ENCODE measurements at places on chromosomes 6 and 20.
A peak's percentile ranks its signal among the peaks of the same experiment; 100 is the strongest.

DNA sequence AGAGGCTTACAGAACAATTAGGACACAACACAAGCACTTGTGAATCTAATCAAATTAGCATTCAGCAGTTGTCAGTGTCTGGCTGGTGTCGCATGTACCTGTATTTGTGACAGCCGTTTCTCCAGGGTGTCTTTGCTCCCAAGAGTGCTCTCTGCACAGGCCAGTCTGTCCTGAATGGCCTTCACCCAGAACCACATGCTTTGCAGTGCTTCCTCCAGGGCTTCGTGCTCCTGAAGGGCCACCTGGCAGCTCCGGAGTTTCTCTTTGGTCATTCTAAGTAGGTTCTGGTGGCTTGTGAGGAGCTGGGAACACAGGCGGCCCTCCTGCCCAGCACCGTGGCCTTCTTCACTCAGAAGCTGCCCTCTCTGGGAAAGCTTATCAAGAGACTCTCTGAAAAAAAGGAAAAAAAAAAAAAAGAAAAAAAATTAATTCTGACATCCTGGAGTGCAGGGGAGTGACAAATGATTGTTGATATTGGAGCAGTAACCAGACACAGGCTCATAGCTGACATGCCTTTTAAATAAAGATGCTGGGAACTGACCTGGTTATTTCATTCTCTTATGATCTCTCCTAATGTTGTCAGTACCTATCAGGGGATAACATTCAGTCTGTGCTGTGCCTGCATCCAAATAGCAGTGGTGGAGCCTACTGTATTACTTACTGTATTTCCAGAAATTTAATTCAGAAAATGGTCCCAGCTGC, 245.8 kb downstream of the SYNE1 start:
- no peak for DNase-seq

- no peak for DNase-seq
Observed at GRCh38 chr20:39568109-39568508, 606.0 kb downstream of the DHX35 start.

DNA sequence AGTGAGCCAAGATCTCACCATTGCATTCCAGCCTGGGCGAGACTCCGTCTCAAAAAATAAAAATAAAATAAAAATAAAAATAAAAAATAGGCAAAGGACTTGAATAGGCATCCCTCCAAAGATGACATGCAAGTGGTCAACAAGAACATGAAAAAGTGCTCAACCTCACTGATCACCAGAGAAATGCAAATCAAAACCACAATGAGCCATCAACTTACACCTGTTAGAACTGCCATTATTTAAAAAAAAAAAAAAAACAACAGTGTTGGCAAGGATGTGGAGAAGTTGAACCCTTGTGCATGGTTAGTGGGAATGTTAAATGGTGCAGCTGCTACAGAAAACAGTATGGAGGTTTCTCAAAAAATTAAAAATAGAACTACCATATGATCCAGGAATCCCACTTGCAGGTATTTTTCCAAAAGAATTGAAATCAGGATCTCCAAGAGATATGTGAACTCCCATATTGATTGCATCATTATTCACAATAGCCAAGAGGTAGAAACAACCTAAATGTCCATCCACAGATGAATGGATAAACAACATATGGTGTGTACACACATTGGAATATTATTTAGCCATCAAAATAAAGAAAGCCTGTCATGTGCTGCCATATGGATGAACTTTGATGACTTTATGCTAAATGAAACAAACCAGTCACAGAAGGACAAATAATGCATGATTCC, 2.8 kb downstream of the C20orf203 start:
- no peak for DNase-seq

DNA sequence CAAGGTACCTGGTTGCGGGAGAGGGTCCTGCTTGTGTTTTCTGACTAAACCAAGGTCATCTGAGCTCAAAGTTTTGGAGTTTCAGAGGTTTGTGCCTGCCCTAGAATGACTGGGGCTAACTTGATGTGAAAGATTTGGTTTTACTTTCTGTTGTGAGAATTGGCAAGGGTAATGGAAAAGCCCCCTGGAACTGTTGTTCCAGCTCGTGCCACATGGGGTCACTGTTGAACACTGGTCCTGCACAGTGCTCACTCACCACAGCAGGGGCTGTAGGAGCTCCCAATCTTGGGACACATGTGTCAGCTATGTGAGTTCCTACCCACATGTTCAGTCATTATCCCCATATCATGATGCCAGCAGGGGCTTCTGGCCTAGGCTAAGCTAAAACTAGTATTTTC, 6.5 kb downstream of the TGM6 start:
- DNase-seq = peak; percentile 66

DNA sequence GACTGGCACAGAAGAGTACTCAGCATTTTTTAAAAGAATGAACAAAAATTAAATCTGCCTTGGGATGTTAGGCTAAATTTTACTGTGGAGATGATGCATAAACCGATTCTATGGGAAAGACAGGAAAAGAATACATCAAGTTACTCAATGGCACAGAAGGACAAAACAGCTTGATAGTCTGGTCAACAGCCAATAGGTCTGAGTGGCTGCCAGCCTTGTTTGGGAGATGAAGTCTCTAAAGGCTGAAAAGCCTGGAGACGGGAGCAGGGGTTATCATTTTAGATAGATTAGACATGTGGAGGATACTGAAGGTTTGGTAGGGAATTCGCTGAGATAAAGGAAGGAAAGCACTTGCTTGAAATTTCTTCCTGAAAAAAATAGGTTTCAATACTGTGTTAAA, 56.3 kb upstream of the LAMA2 start:
- DNase-seq = no peak

GRCh38 chr6:34246563-34247391, 2.0 kb downstream of the SMIM29 start:
- peak; percentile 58 for DNase-seq

DNA sequence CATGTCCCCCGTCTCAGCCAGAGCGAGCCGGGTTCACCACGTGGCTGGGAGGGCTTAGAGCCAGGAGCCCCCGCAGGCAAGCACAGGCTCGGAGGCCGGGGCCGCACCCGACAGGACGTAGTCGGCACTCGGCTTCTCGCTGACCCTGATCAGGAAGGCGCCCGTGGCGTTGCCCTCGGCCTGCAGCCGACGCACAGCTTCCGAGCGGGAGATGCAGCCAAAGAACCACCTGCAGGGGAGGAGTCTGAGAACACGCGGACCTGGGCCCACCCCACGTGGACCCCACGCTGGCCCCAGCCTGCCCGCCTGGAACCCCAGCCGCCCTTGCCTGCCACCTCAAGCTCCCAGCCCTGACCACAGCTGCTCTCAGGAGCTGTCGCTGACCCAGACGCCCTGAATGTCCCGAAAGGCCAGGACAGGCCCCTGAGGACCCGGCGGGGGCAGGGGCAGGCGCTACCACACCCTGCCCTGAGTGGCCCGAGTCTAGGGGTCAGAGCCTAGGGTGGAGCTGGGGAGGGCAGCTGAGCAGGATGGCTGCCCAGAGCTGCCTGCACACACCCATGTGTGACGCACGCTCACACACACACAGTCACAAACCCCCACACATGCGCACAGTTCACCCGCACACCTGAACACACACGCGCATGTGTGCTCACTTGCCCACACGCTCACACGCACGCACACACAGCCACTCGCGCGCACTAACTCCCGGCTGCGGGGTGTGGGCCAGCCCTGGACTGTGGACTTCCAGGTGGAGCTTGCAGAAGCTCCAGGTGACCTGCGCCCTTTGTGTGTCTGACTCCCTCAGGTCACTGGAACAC, 2.1 kb downstream of the PTK6 start:
- no peak for DNase-seq

GRCh38 chr6:14983599-14984518, 262.0 kb upstream of the JARID2 start:
- DNase-seq = no peak

DNA sequence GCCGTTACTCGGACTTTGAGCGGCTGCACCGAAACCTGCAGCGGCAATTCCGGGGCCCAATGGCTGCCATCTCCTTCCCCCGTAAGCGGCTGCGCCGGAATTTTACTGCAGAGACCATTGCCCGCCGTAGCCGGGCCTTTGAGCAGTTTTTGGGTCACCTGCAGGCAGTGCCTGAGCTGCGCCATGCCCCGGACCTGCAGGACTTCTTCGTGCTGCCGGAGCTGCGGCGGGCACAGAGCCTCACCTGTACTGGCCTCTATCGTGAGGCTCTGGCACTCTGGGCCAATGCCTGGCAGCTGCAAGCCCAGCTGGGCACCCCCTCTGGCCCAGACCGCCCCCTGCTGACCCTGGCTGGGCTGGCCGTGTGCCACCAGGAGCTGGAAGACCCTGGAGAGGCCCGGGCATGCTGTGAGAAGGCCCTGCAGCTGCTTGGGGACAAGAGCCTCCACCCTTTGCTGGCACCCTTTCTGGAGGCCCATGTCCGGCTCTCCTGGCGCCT, 7.2 kb downstream of the SNX21 start:
- DNase-seq = no peak

GRCh38 chr6:127100510-127101140, 17.8 kb upstream of the RSPO3 start:
- DNase-seq = no peak

DNA sequence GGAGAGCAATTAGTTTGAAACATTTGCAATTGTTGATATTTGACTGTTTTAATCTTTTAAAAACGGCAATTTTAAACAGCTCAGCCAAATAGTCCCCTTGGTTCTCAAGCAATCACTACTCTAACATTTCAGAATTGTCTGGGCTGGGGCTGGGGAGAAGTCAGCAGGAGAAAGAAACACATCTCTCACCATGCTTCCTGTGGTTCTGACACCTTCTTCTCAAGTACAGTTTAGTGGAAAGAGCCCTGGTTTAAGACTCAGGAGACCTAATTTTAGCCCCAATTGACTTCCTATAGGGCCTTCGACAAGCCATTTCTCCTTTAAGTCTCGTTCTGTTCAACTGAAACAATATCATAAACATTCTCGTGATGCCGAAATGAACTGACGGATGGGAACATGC, 168.4 kb upstream of the CDYL start:
- no peak for DNase-seq

DNA sequence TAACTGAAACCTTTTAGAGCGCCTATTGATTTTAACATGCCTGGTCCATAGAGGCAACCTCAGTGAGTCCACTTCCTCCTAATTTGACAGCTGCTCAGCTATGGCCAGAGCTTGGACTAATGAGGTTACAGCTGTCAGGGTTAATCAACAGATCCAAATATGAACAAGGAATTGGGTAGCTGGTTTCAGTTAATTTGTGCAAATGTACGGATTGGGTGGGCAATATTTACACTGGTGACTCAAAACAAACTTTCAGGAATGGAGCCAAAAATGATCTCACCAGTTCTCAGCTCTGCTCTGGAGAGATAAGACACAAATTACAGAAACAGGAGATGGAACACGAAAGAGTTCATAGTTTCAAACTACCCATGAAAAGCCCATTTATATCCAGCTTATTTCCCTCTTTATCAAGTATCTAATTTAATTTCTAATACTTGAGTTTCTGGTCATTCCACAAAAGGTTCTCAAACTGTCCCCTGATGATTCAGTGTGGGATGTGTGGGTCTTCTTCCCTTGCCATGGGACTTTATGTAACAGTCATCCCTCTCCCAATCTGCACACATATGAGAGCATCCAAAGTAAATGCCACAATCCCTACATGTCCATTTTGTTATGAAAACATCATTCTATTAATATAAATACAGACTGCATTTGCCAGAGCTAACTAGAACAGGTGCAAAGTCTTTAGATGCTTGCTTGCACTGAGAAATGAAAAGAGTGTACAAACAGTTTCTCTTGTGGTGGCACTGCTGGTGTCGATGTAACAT, 149.9 kb downstream of the RPS12 start:
- DNase-seq = peak; percentile 88

All from hematopoietic multipotent progenitor cell treated with erythropoietin and hydrocortisone succinate and interleukin-3 and kit ligand, for 8 days (in vitro differentiated cells).